NCI-H1930 (cell line): ENCODE measurements at places on chromosomes 2 and 18.

DNA sequence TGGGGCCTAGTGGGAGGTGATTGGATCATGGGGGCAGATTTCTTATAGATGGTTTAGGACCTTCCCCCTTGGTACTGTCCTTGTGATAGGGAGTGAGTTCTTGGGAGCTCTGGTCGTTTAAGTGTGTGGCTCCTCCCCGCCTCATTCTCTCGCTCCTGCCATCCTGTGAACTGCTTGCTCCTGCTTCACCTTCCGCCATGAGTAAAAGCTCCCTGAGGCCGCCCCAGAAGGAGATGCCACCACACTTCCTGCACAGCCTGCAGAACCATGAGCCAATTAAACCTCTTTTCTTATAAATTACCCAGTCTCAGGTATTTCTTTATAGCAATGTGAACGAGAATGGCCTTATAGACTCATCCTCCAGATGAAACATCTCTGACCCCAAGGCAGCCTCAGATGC lies 101.5 kb downstream of the KCNF1 start:
- no peak for DNase-seq

GRCh38 chr2:203446071-203446481 lies 89.0 kb downstream of the RAPH1 start:
- DNase-seq: no peak

DNA sequence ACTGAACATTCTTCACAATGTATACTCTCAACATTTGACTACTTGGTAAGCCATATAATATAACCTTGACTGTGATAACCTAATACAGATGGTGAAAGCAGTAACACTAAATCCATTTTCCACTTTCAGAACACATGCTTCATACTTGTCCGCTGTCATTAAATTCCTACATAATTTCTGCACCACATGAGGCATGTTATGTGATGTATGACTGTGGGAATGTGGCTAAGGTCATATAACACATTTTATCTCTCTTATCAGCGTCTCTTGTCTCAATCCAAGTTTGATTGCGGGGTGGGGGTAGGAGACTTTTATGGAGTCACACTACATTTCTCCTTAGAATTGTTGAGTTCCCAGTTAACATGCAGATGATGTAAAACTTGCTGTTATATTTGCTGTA lies 110.9 kb downstream of the MTCL1 start:
- DNase-seq: no peak

- no peak for DNase-seq
Observed at GRCh38 chr2:46091004-46091403, 206.2 kb upstream of the EPAS1 start.

- no peak for DNase-seq
Observed at GRCh38 chr2:15159206-15159605, 401.9 kb downstream of the NBAS start.

- DNase-seq: no peak
Observed at GRCh38 chr2:234363647-234364294, 133.1 kb downstream of the ARL4C start.

DNA sequence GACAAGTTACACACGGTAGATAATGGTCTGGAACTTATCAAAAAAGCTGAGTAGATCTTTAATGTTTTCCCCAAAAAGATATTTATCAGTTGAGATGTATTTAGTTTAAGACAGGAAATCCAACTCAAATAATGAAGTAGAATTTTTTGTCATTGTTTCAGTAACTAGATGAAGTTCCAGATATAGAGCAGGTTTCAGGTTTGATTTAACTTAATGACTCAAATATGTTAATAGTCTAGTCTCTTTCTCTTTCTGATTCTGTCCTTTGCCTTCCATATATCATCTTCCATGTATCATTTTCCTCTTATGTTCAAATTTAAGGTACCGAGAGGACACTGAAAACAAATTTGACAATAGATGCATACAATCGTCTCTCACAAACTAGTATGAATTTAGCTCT lies 23.6 kb upstream of the DOCK10 start:
- no peak for DNase-seq

DNA sequence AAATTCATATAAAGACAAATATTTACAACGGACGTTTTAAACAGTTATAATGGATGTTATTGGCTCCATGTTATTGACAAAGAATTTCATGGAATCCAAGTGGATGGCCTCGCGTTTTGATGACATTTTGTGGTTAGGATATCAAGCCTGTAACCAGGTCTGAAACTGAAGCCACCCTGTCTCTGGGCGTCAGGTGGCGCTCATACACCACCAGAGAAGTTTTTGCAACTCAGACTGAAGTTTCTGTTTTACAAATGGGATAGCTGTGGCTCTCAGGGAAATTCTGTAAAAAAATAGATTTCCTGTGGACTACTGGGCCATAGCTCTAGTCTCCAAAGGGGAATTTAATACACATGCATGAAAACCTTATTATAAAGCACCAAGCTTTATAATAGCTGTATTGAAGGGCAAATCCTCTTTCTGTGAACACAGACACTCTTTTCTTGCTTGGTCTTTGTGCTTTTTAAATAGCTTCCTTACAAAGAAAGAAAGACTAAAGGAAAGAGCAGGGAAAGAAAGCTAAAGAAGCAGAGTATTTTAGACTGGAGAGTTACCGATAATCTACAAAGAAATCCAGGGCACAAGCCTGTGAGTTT lies 86.7 kb downstream of the C18orf54 start:
- peak; percentile 21 for DNase-seq
